Colonic mucosa (tissue), 4 donors: ENCODE measurements at places on chromosomes 4 and X.

- no peak overlapping the region for H3K27ac ChIP-seq
- DNase-seq: no peak
- no peaks in the 10 kb centered on the region for H3K4me1 ChIP-seq
Observed at GRCh38 chrX:40415675-40416074, 165.1 kb upstream of the ATP6AP2 start.

- H3K27ac ChIP-seq: no peak overlapping the region
- no peaks in the 10 kb centered on the region for H3K27me3 ChIP-seq
- H3K4me3 ChIP-seq: no peak overlapping the region
- no peaks in the 10 kb centered on the region for H3K4me1 ChIP-seq
- DNase-seq: no peak
- H3K36me3 ChIP-seq: no peaks in the 10 kb centered on the region
Observed at GRCh38 chr4:108940149-108940548, 177.3 kb upstream of the ETNPPL start.

DNA sequence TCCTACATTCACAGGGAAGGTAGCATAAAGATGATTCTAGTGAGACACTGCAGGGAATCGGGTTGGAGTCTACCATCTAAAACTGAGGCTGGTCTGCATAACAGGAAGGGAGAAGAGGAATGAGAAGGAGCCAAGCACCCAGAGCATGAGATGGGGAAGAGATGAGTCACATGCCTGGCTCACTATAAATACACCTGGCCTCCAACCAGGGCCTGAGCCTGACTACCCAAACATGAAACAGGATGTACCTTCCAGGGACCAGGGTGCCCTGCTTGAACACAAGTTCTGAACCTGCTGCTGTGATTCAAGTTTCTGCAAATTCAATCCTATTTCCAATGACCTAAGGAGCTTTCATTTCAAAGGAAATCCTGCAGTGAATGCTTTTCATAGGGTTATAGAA is 24.9 kb downstream of the CD99L2 start:
- H3K27ac ChIP-seq: no peak overlapping the region
- H3K4me1 ChIP-seq: no peaks in the 10 kb centered on the region
- H3K4me3 ChIP-seq: no peak overlapping the region
- H3K36me3 ChIP-seq: no peaks in the 10 kb centered on the region
- DNase-seq: no peak

GRCh38 chr4:183394166-183394951 is 50.1 kb upstream of the CDKN2AIP start:
- no peaks in the 10 kb centered on the region for H3K36me3 ChIP-seq
- H3K4me1 ChIP-seq: peaks cover 2% of the 10 kb centered on the region
- DNase-seq: no peak
- H3K27ac ChIP-seq: no peak overlapping the region
